ENCODE measurements at places on chromosomes 2 and 18.

- DNase-seq, result no peak
These were observed 112.2 kb downstream of the CEP192 start for GRCh38 chr18:13103366-13103765.

GRCh38 chr2:74571058-74571457 lies 16.5 kb downstream of the DOK1 start:
- DNase-seq, result no peak

- no peak for DNase-seq
These were observed 62.0 kb downstream of the BIRC6 start for GRCh38 chr2:32418778-32419177.

DNA sequence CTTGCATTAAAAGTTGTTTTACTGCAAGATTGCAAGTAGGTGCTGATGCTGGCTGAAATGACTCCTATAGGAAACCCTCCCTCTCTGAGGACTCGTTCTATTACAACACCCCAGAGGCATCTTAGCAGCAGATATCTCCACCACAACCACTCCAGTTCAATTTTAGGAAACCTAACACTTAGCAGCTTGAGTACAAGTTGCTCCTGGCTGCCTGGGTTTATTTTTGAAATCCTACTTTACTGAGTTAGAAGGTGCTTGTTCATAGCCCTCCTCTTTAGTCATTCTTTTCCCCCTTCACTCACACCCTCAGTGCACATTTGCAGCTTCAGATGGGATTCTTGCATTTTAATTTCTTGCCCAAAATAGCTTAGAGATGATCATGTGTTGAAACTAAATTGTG lies 111.5 kb downstream of the MTCL1 start:
- DNase-seq, result no peak

DNA sequence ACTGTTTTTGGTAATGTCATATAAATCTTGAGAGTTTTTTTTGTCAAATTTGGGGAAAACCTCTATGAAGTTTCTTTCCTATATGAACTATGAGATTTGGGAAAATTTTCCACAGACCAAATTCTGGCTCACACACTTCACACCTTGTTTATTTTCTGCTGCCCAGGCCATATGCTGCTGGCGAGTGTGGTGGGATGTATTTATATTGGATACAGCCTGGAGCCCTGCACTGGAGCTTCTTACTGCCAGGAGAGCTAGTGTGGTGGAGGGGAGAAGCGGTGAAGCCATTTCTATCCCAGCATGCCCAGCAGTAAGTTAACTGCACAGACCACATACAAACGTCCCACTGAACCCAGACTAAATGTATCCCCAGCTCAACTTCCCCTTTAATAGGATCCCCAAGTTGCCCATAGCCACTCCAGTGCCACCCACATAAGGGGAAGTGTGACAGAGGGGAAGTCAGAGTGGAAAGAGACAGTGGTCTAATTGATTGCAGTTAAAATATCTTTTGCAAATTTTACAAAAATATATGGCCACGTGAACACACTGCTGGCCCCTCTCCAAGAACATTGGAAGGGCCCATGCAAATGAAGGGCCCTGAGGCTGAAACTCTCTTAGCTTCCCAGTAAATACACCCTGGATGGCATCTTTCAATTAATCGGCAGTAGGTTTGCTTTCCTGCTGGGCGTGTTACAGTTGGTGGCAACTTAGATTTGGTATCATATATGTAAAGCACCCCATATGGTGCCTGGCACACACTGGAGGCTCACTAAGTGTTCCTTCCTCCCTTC lies 146.6 kb upstream of the ITGA6 start:
- DNase-seq, result no peak

- no peak for DNase-seq
These were observed 101.0 kb upstream of the SIX3 start for GRCh38 chr2:44840503-44840850.

- no peak for DNase-seq
These were observed 246.5 kb downstream of the GBX2 start for GRCh38 chr2:235921508-235922191.

DNA sequence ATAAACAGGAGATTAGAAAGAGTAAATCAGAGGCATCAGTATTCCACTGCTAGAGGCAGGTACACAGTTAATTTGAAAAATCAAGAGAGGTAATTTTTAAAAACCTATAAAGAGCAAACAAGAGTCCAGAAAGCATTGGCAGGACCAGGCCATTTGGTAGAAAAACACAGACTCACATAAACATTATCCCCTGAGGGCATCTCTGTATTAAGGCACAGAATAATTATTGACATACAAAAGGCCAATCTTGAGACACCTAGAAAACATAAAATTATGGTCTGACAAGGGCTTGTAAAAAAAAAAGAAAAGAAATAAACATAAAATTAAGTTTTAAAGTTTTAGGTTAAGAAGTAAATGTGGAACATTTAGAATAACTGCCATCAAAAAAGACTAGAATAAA lies 120.6 kb downstream of the OSBPL1A start:
- no peak for DNase-seq

GRCh38 chr18:55380589-55380988 lies 207.4 kb downstream of the TCF4 start:
- DNase-seq, result no peak

DNA sequence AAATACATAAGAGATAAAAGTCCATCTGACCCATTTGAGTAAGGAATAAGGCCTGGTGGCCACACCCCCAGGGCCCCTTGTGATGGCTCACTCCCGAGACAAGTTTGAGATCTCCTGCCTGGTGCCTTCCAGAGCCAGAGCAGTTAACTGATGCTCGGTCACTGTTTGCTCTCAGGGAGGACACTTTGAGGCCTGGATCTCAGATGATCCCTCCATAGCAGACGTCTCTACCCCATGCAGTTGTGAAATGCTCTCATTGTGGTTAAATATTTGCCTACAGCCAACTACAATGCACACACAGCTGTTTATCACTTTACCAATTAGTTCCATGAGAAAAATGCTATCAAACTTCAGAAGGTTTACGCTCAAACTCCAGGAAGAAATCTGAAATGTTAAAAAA lies 12.3 kb downstream of the GYPC start:
- no peak for DNase-seq

GRCh38 chr18:69400976-69401225 lies 213 bp downstream of the DOK6 start:
- DNase-seq, result no peak

DNA sequence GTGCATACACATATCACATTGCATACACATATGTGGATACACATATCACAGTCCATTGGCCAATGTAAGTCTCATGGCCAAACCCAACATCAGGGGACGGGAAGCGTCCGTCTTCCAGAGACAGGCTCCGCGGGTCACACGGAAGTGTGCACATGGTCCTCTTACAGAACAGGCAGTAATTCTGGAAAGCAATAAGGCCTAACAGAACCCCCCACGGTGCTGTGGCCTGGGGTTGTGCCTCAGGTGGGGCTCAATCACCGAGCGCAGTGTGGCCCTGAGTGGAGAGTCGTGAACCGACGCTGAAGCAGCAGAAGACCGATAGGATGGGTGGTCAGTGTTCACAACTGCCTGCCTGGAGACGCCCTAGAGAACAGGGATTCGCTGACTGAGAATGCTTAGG lies 857.3 kb downstream of the GALR1 start:
- DNase-seq, result no peak

DNA sequence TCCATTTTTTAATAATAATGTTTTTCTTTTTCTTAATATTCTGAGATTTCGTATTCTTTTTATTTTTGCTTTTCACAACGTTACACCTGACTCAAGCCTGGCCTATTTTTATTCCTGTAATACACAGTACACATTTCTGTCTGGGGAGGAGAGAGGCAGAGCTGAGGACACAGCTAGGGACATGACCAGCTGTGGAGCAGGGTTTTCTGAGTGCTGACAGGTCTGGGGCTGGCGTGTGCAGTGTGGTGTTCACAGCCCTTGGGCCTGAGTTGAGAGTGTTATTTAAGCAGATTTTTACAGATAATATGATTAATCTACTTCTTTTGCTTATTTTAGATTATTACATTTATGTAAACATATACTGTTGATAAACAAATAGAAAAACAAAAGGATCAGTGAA lies 55.9 kb downstream of the ZAP70 start:
- no peak for DNase-seq

GRCh38 chr2:176704282-176704858 lies 435.1 kb downstream of the MTX2 start:
- DNase-seq, result no peak

DNA sequence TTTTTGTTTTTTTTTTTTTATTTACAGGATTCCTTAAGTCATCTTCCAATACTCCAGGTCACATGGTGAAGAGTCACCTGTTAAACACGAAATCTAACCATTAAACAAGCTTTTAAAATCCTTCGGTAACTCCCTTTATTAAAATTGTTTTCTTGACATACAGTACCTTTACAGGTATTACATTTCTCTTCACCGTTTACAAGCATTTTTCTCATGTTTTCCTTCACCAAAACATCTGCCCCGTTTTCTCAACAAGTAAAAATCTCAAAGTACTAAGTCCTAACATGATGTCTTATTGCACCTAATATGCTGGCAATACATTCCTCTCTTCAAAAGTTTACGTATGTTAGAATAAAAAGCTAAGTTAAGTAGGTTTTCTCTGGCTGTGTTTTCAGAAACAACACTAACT lies 1.1 kb downstream of the PUM2 start:
- DNase-seq, result no peak

DNA sequence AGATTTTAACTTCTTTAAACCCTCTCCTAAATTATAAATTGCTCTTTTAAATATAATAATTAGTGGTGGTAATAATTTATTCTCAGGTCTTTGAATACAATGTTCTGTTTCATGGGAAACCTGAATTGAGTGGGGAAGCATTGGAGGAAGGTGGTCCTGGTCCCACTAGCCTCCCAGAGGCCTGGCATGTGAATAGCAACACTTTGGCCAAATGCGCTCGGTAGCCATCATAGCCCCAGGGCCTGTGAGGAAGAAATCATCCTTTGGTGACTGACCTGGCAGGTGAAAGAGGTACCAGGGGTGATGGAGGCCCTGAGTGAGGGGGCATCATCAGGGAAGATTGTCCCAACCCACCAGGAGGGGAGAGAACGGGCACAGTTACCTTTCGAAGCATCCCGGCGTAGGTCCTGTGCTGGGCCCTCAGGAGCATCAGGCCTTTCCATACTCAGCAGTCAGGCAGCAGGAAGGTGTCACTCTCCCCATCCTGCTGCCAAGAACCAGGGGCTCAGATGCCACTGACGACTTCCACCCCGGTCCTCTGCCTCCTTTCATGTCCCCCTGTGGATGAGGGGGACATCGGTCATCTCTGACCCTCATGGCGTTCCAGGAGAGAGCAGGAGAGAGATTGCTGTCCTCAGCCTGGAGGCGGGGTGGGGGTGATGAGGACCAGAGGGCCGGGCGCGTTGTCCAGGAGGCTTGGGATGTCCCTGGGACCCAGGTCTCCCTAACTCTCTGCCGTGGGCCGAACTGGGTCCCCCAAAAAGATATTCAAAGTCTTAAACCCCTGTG lies 78.6 kb upstream of the HPCAL1 start:
- no peak for DNase-seq

DNA sequence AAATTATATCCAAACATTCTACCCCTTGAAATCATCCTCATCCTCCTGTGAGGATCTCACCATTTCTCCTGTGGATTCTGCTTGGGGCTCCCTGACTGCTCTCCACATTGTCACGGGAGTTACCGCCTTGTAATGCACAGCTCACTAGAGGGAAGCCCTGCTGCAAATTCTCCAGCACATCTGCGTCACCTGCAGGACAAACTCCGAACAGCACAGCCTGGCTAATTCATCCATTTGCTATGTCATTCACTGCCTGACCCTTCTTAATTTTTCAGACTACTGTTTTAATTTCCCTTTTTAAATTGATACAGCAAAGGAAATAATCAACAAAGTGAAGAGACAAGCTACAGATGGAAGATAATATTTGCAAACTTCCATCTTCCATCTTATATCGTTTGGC lies 627.4 kb downstream of the FBXO15 start:
- no peak for DNase-seq

DNA sequence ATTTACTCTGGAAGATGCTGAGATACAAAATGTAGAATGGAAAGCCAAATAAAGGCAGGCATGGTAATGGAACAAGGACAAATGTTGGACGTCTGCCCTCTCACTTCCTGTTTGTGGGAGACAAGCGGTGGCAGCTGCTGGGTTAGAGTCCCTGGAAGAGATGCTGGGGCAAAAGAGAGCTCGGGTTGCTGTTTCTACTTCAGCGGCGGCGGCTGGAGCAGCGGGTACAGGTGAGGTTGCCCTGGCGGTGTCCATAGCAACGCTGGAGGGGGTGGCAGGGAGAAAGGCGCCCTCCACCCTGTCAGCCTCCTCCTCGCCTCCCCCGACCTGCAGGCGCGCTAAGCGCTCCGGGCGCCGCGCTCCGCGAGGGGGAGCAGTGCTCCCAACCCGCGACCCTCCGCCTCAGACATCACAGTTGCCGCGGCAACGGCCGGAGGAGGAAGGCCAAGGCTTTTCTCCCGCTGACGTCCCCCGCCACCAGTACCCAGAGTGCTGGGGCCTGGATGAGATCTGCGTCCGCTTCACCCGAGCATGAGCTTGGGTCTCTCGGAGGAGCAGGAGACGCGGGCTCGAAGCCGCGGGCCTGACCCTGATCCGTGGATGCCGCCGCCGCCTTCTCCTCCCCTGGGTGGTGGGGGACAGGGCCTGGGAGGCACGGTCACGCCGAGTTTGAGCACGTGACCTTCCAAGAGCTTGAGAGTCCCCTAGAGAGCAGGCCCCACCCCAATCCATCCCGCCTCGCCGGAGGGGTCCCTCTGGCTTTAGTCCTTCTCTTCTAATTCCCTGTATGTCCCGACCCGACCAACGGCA lies 65.6 kb downstream of the NOL4 start:
- DNase-seq, result no peak

- no peak for DNase-seq
These were observed 128.3 kb downstream of the ACOXL start for GRCh38 chr2:110860630-110861029.

Data from effector CD4-positive, alpha-beta T cell (primary cell).